ENCODE measurements at places on chromosomes 3 and 15.

- DNase-seq, result no peak
These were observed 15.7 kb upstream of the LRCH3 start for GRCh38 chr3:197775317-197775716.

DNA sequence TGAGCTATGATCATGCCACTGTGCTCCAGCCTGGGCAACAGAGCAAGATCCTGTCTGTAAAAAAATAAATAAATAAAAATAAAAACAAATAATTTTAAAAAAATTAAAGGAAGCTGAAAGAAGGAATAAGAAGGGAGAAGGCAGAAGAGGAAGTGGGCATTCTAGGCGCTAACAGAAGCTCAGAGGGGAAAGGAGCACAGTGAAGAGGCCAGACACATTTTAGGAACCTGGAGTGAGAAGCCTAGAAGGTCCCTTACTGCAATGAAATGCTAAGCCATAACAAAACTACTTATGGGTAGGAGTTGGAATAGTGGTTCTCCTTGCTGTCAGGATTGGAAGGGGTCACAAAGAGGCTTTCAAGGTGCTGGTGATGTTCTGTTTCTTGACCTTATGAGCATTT lies 64.0 kb downstream of the ITGB5 start:
- no peak for DNase-seq

- DNase-seq, result no peak
These were observed 22.5 kb downstream of the HEXA start for GRCh38 chr15:72353266-72353665.

- DNase-seq, result no peak
These were observed 189.6 kb upstream of the MLF1 start for GRCh38 chr3:158381262-158381868.

- no peak for DNase-seq
These were observed 210.6 kb downstream of the FHIT start for GRCh38 chr3:61040618-61041017.

DNA sequence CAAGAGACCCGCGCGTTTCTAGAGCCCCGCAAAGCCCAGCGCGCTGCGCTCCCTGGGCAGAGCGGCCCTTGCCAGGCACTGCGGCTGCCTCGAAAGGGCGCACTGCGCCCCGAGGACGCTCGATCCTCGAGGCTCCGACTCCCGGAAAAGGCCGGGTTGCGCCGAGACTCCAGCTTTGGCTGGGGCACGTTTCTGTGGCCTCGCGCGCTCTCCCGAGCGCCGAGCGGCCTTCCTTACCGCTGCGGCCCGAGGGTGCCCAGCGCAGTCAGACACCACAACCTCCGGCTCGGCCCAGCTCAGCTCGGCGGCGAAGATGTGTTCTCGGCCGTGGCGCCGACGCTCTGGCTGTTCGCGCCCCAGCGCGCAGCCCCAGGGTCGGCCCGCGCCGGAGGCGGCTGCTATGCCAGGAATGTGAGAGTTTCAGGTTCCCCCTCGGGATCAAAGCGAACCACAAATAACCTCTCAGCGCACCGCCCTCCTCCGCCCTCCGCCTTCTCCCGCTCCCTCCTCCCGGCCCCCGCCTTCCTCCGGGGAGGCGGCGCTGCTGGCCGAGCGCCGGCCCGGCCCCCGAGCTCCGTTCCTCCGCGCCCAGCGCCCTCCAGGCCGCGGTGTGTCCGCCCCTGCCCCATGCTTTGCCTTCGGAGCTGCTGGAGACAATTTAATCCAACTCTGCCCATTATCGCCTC lies at the start of gene AMOTL2:
AMOTL2 (minus strand) TSS at position 343 of the 686 bp plus-strand sequence. CDS start 3,014 bp downstream, outside the sequence.
- no peak for DNase-seq

DNA sequence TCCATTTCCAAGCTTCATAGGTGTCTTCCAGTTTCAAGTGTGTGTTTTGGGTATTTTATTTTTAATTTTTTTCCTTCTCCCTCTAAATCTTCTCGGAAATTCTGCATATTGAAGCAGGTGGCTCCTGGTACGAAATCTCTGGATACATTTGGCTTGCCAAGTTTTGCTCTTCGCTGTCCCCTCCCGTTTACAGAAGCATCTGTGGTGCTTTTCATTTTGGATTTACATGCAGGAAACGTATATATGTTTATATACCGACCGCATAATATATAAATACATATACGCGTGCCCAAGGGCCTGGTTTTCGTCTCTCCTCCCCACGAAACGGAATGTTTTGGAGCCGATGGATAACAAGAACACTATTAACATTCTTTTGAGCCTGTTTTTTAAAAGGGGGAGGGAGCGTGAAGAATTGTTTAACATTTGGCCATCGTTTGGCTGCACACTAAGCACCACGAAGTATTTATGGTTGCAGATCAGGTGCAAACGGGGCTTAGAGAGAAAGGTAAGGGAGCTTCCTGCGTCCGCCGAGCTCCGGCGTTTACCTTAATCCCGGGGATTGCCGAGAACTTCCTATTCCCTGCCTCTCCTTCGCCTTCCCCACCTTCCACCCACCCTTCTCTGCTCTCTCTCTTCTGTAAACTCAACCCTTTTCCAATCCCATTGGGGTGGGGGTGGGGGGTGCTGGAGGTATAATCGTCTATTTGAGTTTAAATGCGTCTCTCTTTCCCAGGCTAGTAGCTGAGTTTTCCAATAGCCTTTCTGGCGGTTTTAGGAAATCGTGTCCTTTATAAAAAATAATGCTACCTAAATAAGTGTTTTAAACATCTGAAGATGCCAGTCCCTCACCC lies 1.1 kb upstream of the NLGN1 start:
- no peak for DNase-seq

GRCh38 chr3:50138266-50139200 lies 16.6 kb upstream of the SEMA3F start:
- DNase-seq, result no peak

DNA sequence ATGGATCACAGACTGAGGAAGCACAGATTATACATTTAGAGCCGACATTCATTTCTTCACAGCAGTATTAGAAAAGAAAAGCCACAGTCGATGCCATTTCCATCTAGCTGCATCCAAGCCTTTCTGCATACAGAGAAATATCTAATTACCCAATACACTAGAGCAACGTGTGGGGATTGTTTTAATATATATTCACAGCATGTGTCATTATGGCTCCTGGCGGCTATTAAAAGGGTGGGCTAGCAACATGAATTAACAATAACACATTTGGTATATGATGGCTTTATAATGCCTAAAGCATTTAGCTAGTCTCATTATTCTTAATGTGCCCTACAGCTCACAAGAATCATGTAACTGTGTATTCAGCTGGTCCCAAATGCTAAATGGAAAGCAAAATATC lies 1030.5 kb downstream of the FHIT start:
- no peak for DNase-seq

GRCh38 chr3:37575284-37575683 lies 286.4 kb upstream of the CTDSPL start:
- no peak for DNase-seq

DNA sequence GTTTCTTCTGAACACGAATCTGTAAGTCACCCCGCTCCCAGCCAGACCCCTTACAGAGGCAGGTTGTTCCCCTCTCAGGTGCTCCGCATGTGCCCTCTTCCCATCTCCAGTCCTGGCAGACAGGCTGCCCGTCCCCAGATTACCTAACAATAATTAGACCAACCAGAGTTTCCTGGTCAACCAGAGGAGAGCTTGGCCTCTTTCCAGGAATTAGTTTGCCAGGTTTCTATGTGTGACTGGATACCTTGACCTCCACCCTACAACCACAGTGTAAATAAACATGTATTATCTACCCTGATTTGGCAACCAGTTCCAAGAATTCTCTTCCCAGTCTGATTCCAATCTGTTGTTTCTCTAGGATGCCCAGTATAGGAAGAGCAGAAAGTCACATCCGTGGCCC lies 178.0 kb upstream of the UMPS start:
- DNase-seq, result no peak

DNA sequence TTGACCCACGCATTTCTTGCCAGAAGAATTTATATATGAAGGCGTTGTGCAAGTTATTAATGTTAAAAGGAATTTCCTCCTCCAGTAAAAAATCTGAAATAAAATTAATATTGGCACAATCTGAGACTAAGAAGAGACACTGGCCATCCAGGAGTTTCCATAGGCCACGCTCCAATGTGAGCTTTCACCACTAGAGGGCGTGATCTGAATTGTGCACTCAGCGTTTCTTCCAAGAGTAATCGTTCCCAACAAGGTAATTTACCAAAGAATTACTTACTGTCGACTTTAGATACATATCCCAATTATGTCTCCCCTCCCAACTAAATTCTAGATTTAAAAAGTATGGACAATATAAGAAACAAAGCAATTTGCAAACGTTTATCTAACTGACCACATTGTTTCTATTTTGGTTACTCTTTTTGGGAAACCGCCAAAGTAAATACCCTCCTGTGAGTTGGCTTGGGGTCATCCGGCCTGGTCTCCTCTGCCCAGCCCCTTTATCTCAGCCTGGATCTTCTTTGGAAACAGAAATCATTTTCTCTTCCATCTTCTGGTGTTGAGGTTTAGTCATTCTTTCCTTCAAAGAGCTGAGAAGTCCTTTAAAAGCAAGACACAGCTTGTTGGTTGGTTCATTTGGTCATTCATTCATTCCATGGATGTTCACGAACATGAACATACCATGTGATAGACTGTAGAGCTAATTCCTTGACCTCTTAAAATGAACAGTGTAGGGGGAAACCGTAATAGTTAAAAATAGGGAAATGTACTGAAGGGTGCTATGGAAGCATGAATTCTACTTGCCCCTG lies 26.2 kb downstream of the POLR2M start:
- no peak for DNase-seq

DNA sequence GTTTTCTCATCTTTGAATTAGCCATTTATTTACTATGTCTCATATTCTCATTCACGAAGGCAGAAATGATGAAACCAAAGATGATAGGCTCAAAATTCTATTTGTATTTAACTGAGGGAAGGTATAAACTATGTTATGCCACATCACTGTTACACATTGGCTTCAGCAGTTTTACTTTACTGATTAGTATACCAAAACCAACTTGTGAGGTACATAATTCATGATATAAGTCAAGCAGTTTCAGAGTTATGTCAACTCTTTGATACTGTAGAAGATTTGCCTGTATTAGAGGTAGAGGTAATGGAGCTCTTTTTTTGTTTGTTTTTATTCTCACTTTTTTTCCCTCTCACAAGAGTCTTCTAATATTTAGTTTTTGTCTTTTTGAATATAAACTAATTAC lies 22.9 kb downstream of the CHMP2B start:
- no peak for DNase-seq

- DNase-seq, result no peak
These were observed 98.1 kb upstream of the CTNNB1 start for GRCh38 chr3:41101231-41101630.

- DNase-seq, result no peak
These were observed 16.0 kb downstream of the CMSS1 start for GRCh38 chr3:99833617-99834205.
